Cerebellum (tissue), 4 donors: ENCODE measurements at places on chromosomes 3 and 15. TPM values are rescaled to one million over a fixed set of nuclear protein-coding genes. Genes with fewer than 3 reads are reported as not detected.

FBXO40 gene
- total RNA-seq: not detected

RPL32 gene
- 1,138 TPM for total RNA-seq

ZBTB47 gene
- 13.0 TPM for total RNA-seq

PPP1R14D gene
- total RNA-seq: not detected

SUSD5 gene
- 1.5 TPM for total RNA-seq

CLDN18 gene
- total RNA-seq: 0.09 TPM

CAMK2N2 gene
- total RNA-seq: 5.8 TPM

WWTR1 gene
- total RNA-seq: 11.8 TPM

CCDC80 gene
- total RNA-seq: 12.8 TPM

RPP25 gene
- 1.7 TPM for total RNA-seq
